ENCODE measurements at places on chromosomes 5 and 9.
A peak's percentile ranks its signal among the peaks of the same experiment; 100 is the strongest.

DNA sequence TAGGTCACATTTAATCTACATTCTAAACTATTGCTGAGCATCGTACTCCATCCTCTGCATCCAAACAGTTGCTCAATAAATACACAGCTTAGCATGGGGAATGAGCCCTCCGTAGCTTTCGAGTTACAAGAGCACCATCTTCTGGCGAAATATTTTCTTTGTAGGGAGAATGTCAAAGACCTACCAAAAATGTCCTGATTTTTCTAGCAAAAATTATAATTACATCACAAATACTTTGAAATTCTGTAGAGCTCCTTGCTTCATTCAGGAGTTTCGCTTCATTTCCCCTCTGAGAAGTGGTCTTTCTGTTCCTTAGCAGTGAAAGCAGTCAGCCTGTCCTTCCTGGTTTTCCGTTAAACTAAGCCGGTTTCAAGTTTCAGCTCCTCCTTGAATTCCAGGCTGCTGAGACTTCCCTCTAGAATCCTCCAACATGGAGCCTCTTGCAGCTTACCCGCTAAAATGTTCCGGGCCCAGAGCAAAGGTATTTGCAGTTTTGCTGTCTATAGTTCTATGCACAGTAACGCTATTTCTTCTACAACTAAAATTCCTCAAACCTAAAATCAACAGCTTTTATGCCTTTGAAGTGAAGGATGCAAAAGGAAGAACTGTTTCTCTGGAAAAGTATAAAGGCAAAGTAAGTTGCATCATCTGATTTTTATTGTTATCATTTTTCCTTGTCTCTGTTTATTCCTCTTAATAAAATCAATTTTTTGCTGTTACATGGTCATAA, at the start of gene GPX8:
Gene GPX8 (plus strand): TSS at position 409 of the 730 bp plus-strand sequence. CDS start 22 bp downstream, at position 431.
- no peak for DNase-seq

DNA sequence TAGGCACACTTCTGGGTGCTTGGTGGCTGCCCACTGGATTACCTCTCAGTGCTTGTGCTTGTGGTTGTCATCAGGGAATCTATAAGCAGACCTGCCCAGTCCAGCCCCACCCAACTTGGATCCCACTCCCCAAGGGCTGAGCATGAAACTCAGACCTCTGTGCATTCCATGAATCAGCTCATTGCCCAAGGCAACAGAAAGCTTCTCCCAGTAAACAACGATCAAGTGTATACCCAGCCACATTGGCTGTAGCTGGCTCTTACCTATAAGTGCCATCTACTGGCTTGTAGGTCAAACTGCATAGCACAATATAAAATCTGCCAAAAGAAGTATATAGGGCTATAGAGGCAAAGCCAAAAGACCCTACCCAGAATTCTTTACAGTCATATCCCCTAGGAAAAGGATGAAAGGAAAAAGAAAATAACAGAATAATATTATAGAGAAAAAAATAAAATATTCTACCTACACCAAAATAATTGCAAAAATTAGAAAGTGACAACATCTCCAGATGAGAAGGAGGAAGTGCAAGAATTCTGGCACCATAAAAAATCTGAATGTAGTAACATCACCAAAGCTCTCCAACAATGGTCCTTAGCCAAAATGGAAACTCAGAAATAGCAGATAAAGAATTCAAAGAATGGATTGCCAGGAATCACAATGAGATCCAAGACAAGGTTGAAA, 321.0 kb upstream of the TRPC7 start:
- no peak for DNase-seq

DNA sequence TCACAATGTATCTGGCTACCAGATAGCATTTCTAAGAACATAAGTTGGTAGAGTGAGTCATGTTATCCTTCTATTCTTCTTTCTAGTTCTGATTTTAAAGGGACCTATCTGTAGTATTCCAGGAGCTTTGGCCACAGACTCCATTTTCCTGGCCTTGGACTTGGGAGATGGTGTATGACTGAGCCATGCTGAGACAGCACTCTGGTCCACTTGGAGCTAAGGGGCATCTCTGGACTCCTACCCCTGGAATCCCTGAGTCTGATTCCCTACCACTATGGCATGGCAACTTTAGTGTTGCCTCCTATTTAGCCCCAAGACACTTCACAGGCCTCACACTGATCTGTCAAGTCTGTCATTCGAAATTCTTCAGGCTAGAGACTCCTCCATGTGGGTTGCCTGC, 58.8 kb downstream of the BAAT start:
- no peak for DNase-seq

- no peak for DNase-seq
These were observed 75.1 kb downstream of the FGF18 start for GRCh38 chr5:171494452-171495121.

GRCh38 chr5:157431544-157432200, 28.3 kb upstream of the NIPAL4 start:
- peak; percentile 6 for DNase-seq

- DNase-seq: no peak
These were observed 28.9 kb downstream of the RXRA start for GRCh38 chr9:134355158-134355557.

DNA sequence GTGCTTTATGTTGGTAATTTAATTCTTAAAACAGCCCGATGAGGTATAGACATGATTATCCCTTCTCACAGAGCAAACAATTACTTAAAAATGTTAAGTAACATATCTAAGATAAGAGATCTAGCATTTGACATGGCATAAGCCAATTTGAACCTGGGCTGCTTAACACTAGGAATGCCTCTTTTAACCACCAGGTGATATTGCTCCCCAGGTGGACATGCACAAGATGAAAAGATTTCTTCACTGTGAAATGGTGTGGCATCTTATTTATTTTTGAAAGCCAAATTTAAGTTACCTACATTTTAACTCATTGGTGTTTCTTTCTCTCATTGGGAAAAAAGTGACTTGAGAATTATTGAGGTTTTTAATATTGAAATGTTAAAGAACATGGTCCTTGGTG, 15.8 kb upstream of the LRRC70 start:
- no peak for DNase-seq

- DNase-seq: no peak
These were observed 10.1 kb downstream of the DAP start for GRCh38 chr5:10750909-10751308.

DNA sequence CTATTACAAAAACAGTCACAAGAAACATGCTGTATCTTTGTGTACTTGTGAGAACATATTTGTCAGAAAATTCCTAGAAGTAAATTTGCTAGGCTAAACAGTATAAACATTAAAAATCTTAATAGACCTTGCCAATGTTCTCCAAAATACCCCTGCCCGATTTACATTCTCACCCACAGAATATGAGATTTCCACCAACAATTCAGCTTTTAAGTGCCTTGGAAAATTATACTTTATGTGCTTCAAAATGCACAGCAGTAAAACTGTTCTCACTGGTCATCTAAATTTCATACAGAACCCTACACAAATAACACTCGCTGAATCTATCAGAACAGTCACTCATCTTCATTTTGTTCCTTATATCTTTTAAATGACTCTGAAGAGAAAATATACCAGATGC, 5.5 kb downstream of the MLLT3 start:
- no peak for DNase-seq

DNA sequence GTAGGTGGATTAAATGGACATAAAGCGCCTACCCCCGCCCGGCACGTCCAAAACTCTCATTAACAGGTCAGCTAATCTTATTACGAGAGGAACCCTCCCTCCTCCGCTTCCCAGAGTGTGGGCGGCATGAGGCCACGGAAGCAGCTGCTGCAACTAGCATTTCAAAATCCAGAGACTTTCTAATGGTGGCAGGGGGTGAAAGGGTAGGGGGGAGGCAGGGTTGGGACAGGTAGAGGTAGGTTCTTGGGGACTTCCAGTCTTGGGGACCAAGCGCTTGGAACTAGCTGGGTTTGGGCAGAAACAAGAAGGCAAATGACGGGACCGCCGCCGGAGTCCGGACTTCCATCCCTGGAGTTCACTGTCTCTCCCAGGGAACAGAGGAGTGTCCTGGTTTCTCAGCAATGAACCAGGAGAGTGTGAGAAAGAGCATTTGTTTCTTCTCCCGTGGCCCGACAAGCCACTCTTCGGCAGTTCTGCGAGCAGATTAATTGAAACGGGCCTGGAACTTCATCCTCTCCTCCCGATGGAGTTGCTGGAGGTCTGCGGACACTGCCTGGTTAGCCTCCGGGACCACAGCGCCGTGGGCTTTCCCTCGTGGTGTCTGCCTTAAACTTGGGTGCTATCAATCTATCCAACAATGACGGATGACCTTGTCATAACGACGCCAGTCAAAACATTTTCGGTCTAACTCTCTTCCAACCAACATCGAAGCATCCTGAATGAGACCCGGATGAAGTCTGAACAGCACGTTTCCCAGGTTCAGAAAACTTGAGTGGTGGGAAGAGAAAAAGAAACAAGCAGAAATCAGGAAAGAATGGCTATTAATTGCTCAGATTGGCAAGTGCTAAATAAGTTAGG, 1.6 kb upstream of the PRDM6 start:
- DNase-seq: no peak

DNA sequence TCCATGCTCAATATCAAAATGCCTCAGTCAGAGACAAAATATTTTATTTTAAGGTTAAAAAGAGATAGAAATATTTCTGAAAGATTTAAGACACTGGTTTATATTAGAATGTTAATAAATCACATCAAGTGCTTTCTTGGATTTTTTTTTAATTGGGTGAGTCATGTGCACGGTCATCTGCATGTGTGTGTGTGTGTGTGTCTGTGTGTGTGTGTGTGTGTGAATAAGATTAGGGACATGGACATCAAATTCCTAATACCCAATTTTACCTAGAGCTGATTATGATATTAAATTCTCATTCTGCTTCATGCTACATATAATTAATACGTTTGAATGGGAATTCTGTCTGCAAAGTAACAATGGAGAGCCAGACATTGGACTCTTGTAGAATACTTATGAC, 122.9 kb downstream of the BASP1 start:
- DNase-seq: no peak

GRCh38 chr5:59596586-59597350, 296.8 kb downstream of the PDE4D start:
- DNase-seq: no peak

GRCh38 chr9:36471359-36471758, 71.3 kb upstream of the RNF38 start:
- DNase-seq: no peak
